Activated T-cell treated with anti-CD3 and anti-CD28 coated beads, Interleukin-2, amount 50 U/mL, for 4 hours (primary cell): ENCODE measurements at places on chromosomes 2 and 18.

DNA sequence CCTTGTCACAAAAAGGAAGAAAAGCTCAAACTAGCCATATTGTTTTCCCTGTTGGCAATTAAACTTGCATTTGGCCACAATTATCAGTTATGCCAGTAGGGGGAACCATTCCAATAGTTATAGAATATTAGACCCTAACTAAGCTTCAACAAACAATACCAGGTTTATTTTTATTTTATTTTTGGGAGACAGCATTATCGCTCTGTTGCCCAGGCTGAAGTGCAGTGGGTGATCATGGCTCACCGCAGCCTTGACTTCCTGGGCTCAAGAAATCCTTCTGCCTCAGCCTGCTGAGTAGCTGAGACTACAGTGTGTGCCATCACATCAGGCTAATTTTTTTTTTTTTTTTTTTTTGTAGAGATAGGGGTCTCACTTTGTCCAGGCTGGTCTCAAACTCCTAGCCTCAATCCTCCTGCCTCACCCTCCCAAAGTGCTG, 102.1 kb downstream of the ATAD2B start:
- DNase-seq = no peak

- no peak for DNase-seq
Observed at GRCh38 chr2:223644136-223644535, 42.0 kb upstream of the SCG2 start.

DNA sequence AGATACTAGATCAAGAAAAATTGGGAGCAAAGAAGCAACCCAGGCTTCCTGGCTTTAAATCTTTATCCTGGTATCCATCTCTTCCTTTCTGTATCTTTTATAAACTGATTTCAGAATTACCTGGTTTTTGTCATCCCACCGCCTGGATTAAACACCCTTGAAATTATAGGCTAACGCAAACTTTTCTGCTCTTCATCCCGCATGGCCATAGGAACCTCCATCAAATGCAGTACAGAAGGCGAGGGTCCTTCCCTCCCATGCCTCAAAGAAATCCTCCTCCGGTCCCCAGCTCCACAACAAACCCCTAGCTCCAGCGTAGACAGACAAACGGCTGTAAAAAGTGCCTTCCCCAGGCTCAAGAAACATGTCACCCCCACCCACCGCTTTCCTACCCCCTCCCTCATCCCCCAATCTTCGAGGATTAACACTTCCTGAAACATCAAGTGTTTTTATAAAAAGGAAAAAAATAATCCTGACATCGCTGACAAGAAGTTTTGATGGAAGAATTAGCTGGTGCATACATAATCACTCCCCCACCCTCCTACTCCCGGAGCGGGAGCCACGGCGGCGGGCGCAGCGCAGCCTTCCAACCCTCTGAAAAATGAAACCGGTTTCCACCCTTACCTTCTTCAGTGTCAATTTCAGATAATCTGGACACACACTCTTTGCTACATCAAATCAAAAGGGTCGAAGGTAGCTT, 7.6 kb downstream of the DLX1 start:
- no peak for DNase-seq

DNA sequence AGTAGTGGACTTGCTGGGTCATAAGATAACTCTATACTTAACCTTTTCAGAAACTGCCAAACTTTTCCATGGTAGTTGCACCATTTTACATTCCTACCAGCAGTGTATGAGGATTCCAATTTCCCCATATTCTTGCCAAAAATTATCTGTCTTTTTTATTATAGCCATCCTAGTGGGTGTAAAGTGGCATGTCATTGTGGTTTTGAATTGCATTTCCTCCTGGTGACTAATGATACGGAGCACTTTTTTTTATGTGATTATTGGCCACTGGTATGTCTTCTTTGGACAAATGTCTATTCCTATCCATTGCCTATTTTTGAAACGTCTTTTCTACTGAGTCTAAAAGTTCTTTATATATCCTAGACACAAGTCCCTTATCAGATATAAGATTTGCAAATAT, 44.3 kb downstream of the CACNB4 start:
- no peak for DNase-seq

- no peak for DNase-seq
Observed at GRCh38 chr2:228703152-228703551, 521.7 kb upstream of the SPHKAP start.

DNA sequence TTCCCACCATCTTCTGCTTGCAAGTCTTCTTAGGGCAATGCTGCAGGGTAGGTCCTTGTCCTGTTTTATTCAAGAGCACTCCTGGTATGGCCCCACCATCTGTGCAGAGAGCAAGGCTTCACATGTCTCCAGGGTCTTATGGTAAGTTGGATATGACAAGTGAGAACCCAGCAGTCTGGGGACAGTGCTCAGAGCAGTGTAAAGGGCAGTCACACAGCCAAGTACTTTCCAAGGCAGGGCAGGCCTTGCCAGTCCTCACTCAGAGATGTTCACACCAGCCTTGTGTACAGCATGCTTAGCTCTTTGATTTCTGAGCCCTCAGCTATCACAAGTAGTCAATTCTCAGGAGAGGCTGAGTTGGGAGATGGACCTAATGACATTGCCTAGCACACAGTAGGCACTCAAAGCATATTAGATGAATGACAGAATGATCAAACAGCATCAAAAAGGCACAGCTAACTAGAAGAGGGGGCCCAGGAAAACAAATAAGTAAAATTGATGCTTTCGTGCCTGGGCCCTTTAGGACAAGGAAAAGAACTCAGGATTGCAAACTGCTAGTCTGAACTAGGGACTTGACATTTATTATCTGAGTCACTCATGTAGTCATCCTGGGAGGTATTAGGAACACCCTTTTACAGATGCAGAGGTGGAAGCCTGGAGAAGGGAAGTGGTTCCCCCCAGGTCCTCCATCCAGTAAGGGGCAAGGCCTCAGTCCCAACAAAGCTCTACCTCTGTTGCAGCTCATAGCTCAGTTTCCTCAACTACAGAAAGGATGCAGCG, 86.7 kb upstream of the CTAGE1 start:
- no peak for DNase-seq

GRCh38 chr18:68721681-68722583, 7.0 kb upstream of the TMX3 start:
- no peak for DNase-seq

- no peak for DNase-seq
Observed at GRCh38 chr18:25053466-25053865, 298.5 kb downstream of the ZNF521 start.

DNA sequence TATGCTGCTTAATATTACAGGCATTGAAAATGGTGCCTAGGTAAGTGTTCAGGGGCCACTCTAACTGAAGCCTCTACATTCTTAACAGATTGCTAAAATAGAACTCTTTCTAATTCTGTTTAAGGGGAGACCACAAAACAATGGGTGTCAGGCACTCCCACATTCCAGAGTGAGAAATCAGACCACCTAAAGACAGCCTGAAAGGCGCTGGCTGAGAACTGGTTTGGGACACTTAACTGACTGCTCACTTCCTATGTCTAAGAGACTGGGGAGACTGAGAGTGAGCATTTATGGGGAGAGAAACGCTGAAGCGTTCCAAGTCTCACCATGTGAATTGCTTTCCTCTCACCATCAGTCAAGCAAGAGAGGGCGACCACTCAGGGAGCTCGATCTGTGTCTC, 108.8 kb upstream of the ITGB6 start:
- no peak for DNase-seq

DNA sequence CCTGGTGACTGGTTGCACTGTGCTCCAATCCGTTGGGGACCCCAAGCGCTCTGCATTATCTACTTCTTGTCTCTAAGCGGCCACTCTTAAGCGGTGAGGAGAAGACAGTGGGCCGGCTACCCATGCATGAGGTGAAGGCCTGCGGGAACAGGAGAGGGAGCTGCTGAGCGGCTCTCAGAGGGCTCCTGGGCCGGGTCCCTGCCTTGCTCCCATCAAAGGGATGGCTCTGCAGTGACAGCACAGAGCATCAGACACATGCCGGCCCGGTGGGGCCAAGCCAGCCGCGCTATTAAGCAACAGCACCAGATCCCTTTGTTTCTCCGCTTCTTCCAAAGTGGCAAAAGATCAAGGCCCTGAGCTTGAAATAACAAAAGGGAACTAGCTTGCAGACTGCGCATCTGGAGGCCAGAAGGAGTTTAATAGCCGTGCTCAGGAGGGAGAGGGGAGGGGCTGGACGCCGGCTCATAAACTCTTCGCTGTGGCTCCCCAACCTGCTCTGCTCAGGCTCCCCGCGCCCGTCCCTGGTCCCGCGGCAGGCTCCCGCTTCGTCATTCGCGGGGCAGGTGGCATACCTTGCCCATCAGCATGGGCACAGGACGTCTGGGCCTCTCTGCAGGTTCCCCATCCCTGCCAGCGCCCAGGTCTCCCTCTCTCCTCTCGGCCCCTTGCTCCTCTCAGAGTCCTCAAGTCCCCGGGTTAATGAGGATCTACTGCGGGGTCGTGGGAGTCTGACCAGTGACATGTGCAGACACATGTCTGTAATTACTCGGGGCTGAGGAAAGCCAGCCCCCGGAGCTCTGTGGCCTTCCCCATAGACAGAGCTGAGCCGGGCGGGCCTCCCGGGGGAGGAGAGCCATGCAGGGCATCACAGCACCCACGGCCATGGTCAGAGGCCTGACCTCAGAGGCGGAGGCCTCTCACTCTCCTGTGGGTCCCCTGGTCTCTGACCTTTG, 96.7 kb downstream of the ASB1 start:
- no peak for DNase-seq

DNA sequence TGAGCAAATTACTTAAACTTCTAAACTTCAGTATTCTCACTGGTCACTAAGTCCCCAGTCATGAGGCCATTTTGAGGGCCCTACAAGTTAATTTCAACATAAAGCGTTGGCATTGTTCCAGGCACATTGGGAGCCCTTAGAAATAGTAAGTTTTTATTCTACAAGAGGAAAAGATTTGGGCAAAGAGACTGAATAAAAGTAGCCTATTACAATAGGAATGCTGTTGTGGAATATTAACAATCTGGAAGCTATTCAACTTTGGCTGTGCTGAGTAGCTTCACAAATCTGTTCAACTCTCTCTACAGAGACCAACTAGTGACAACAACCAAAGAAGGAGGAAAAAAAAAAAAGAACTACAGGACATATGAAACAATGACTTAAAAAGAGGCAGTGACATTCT, 1287.5 kb upstream of the NXPH2 start:
- no peak for DNase-seq

GRCh38 chr18:45046961-45047360, 366.3 kb downstream of the SETBP1 start:
- no peak for DNase-seq

DNA sequence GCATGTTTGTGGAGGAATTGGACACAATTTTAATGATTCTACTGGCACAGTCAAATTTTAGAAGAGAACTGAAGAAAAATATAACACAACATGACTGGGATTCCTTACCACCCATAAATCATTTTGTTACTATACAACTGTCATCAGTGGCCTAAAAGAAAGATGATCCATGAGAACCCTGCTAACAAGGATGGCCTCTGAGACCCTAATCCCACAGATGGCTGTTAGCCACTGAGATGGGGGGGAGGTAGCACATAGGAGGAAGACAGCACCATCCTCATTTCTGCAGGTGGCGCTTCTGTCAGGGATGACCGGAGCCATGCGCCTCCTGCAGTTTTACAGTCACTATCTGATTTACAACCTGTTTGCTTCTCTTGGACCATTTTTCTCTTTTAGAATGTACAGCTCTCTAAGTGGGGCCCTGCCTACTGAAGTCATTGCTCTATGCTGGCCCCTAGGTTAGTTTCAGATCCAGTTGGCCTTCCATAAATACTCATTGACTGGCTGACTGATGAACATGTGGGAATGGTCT, 279.8 kb downstream of the NAPG start:
- no peak for DNase-seq

GRCh38 chr18:43563780-43564179, 286.5 kb upstream of the SYT4 start:
- no peak for DNase-seq

- DNase-seq = no peak
Observed at GRCh38 chr2:86783615-86784339, 6.9 kb downstream of the CD8A start.
